ENCODE measurements at places on chromosomes 5 and 9.

- DNase-seq = no peak
Measured at GRCh38 chr5:131419877-131420276, 156.0 kb downstream of the CDC42SE2 start.

- no peak for DNase-seq
Measured at GRCh38 chr5:88772047-88772446, 110.9 kb downstream of the MEF2C start.

DNA sequence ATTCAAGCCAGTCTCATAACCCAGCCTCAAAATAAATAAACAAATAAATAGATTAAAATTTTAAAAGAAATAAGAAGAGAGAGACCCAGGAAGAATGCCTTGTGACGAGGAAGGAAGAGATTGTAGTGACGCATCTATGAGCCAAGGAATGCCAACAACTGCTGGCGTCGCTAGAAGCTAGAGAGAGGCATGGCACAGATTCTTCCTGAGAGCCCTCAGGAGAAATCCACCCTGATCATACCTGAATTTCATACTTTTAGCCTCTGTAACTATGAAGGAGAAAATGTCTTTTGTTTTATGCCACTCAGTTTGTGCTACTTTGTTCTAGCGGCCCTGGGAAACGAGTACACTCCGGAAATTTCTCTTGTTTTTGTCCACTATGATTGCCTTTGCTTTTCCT lies 103.9 kb downstream of the C9orf50 start:
- no peak for DNase-seq

DNA sequence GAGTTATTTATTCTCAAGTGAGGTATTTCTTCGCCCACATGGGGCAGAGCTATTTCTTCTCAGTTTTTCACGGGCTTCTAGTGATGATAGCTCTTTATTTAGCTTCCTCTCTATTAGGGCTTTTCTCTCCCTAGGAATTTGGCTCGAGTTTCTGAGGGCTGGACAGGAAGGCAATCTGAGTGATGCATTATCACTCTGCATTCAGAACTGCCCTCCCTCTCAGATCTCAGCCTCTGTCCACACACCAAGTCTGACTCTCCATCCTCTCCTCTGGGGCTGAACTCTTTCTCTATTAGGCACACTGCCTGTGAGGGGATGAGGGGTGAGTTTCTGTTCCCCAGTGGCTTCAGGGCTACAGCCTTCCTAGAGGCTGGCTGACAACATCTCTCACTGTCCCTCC lies 14.9 kb upstream of the SCAMP1 start:
- DNase-seq = no peak

- no peak for DNase-seq
Measured at GRCh38 chr9:107049803-107050184, 186.8 kb downstream of the ZNF462 start.

DNA sequence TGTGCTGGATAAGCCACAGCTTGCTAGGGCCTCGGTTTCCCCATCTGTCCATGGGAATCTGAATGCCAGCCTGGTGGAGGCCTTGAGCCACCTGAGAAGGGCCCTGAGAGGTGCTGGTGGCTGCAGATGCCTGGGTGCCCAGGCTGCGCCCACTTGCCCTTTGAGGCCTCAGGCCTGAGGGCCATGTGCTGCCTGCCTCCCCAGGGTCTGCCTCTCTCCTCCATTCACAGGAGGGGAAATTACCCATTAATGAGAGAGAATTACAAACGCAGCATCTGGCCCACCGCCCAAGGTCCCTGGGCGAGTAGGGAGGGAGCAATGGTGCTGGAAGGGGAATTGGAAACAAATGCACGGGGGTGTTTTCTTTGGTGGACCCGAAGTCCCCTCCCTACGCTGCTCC lies 59.6 kb downstream of the BARX1 start:
- no peak for DNase-seq

DNA sequence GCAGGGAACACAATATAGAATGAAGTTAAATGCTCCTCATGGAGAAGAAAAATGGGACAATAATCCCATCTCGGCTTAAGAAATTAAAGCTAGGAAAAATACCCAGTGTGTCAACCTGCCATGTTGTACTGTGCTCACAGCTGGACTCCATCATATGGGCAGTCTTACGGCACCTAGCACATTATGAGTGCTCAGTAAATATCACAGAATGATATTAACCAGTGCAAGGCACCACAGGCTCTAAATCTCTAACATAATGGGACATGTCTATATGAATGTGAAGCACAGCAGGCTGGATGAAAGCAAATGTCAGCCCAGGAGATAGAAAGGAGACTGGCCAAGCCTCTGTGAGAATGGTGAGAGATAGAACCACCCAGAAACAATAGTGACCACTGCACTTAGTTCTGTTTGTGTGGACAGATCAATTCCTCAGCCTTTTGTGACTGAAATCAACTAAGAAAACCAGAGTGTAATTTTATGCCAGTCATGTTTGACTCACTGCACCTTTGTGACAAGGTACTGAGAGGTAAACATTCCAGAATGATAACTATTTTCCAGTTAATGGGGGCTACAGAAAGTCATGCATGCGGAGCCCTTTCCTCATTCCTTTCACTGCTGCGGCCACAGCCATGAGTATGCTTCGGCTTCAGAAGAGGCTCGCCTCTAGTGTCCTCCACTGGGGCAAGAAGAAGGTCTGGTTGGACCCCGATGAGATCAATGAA lies 140.4 kb upstream of the CDH6 start:
- DNase-seq = no peak

DNA sequence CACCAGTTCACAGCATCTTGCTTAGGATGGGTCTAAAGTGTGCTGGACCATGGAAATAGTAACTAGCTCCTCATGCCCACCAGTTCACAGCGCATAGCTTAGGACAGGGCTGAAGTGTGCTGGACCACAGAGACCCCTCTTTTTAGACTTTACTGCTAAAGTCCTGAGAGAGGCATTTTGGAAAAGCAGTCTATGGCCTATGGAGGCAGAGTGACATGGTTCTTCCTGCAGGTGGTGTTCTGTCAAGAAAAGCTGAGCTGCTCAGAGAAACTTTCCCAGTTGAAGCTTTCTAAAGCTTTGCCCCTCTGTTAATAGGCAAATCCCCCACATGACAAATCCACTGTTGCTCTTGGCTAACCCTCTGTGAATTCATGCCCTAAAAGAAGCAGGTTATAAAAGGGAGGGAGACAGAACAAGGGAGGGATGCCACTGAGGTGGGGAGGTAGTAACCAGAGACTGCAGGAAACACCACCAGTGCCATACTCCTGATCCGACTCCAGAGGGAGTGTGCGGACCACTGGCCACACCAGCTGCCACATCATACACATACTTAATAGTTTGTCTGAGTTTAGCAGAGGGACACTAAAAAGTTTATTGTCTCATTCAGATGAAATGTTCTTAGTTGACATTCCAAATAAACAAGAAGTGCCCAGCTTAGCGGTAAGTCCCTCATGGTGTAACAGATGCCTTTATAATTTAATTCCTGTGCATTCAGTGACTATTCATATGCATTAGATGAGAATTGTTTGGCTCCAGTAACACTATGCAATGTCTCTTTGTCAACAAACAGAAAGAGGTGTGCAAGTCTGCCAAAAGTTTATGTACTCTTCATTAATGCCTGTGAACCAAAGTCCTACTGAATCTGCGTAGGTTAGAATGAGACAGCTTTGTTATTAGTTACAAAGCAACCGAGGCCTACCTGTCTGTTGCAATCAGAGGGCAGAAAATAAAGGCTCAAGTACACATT lies 236.2 kb upstream of the NFIL3 start:
- DNase-seq = no peak

- DNase-seq = no peak
Measured at GRCh38 chr5:176889321-176890280, 9.5 kb downstream of the HK3 start.

DNA sequence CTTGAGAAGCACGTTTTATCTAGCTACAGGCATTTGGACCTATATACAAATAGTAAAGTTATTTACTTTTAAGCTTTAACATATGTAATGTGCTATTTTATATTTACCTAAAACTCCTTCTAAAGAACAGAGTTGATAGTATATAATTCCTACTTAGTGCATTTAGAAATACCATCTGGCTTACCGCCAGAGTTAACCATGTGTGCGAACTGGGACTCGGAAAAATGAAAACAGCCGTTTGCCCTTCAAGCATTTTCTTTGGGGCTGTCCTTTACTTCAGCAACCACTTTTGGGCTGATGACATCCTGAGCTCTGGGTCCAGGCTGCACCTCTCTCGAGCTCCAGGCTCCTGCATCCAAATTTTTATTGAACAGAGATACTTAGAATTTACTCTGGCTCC lies 21.9 kb upstream of the DHFR start:
- DNase-seq = no peak

- no peak for DNase-seq
Measured at GRCh38 chr9:68416936-68417564, 60.6 kb downstream of the PGM5 start.

DNA sequence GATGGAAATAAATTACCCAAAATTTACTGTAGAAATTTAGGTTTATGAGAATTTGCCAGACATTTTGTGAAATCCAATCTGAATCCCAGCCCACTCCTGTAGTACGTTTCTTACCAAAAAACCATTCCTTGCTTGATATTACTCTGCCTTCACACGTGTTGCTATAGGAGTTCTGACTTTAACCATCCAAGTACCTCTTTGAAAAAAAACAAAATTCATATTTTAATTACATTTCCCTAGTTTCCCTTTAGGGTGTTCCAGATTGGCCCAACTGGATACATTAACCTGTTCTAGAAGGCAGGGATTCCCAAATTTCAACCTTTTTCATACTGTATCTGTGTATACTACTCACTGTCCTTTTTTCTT lies 1.4 kb upstream of the PJA2 start:
- DNase-seq = no peak

Data from BJ (cell line).